ENCODE measurements at places on chromosomes 6 and 20.

DNA sequence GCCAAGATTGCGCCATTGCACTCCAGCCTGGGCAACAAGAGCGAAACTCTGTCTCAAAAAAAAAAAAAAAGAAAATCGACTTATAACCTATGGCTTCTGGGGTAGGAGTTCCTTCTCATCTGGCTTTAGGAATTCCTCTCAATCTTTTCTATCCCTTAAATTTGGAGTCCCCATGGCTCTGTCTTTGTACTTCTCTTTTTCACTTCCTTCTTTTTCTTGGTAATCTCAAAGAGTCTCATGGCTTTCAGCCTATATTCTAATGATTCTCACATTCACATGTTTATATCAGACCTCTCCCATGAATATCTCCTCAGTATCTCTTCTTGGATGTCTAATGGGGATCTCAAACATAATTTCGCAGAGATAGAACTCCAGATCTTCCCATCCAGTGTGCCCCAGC, 42.8 kb upstream of the RALGAPA2 start:
- no peak for DNase-seq

DNA sequence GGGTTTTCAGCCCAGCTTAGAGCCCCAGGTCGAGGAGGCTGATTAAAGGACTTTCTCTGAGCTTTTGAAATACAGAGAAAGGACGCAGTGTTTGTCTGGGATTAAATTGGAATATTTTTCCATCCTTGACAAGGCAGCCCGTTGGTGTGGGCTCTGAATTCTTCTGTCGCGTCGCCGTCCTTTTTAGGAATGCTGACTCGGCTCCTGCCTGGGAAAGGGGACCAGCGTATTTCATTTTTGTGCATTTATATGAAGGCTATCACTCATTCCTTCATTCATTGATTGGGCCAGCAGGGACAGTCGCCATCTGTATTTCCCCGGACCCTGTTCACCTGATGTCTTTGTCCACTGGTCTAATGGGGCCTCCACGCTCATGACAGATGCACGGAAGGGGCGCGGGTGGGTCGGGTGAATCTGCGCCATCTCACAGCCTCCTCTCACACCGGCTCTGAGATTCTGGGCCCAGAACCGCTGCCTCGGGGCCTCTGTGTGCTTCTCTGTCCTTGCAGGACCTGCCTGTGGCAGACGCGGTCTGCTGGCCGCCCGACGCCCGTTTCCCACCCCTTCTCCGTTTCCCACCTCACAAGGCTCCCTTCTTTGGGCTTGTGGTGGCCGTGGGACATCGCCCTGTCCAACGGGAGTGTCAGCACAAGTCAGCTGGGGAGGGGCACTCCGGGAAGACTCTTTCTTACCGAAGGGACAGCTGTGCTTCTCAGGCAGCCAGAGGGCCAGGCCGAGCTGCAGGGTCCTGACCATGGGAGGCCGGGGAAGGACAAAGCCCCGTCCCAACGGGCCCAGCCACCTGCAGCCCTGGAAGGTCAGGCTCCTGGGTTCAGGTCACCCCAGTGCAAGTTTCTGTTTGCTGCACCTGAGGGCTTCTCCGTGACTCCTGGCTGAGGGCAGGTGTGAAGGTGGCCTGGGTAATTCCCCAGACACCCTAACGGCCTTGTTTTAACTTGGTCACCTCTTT, 157.3 kb downstream of the TAF4 start:
- no peak for DNase-seq

- no peak for DNase-seq
Measured at GRCh38 chr6:70956451-70957283, at the start of gene B3GAT2. Gene B3GAT2, minus strand, starts transcription at chr6:70957060. Its CDS starts 631 bp downstream, at chr6:70956429.

DNA sequence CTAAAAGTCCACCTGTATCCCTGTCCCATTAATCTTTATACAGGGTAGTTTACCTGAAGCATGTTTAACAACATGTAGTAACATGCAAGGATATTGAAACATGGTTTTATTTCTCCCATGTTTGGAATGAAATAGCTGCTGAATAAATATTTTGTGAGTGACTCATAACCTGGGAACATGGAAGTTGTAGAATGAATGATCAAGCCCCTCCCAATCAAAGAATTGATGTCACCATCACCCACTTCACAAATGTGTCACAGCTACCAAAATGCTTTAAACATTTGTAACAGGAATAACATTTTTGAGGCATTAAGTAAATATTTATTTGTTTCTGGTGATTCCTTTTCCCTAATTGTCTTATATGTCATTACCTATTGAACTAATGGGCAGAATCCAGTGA, 58.9 kb upstream of the TNFAIP3 start:
- no peak for DNase-seq

DNA sequence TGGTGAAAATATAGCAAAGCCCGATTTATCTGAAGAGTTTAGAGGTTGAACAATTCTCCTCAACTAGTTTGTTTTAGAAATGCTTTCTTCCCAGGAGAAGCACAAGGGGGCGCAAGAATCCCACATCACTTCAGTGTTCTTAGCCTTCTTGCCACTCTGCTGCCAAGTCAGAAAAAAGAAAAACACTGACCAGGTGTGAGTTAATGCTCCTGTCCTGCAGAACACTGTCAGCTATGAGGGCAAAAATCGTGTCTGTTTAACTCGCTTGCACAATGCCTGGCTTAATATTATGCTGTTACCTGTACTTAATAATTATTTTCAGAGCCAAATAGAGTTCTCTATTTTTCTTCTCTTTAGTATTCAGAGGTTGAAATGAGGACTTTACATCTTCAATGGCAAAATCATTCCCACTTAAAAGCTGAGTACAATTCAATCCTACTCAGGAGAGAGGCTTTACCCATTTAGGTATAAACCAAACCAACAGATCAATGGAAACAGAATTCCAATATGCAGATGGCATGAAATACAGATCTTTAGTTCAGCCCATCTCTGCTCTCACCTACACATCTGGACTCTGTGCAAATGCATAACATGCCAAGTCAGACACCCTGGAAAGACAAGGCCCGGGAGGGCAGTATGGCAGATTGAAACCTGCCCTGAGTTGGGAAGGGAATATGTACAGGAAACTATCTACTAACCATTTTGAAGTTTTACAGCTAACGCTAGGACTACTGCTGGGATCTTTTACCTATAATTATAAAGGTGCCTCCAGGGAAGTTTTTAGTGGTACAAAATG, 71.4 kb upstream of the TULP1 start:
- DNase-seq, result no peak

- DNase-seq, result no peak
Measured at GRCh38 chr6:145453376-145453775, 281.9 kb downstream of the EPM2A start.

GRCh38 chr6:91462241-91462640, 875.4 kb upstream of the MAP3K7 start:
- no peak for DNase-seq

DNA sequence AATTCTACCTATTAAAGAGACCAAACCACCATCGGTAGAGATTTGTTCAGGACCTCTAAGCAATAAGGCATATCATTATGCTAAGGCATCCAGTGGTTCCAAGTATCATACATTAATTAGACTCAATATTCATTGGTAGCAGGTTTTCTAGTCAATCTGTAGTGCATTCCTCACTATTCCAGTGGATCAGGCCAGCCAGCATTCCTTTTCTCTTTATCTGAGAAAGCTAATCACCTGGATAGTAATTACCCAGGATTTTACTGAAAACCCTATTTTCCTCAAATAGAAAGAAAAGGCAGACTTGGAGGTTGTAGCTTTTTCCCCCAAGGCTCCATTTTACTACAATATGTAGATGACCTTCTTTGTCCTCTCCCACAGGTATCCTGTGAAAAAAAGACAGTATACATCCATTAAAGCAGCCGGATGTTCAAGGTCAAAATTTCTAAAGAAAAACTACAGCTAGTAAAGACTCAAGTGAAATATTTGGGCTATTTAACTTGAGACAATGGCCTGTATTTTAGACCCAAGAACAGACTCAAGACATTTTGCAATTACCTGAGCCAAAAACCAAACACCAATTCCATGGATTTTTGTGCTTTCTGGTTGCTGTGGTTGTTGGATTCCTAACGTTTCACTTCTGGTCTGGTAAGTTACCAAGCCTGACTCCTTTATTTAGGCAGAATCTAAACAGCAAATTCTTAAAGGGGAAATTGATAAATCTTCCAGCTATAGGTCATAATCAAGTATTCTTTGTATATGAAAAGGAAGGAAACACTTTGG, 149.1 kb upstream of the MOCS1 start:
- DNase-seq, result no peak

DNA sequence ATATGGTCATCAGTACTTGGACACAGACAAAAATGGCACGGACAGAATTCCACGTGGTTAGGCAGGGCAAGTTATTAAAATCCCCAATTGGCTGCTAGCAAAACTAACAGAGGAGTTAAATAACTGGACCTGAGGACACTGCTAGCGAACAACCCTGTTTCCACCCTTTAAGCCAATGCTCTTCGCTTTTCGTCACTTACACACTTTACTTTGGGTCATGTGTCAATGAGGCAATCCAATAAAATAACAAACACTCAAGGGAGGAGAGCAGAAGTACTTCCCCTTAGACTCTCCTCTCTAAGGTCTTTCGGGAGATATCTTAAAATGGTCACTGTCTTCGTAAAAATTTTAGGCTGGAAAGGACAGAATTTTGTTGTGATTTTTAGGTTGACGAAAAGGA, 68.6 kb downstream of the LCA5 start:
- DNase-seq, result no peak

GRCh38 chr6:17684134-17684533, 22.6 kb downstream of the NUP153 start:
- DNase-seq, result no peak

- DNase-seq, result no peak
Measured at GRCh38 chr20:2385496-2385895, 4.8 kb downstream of the TGM6 start.

DNA sequence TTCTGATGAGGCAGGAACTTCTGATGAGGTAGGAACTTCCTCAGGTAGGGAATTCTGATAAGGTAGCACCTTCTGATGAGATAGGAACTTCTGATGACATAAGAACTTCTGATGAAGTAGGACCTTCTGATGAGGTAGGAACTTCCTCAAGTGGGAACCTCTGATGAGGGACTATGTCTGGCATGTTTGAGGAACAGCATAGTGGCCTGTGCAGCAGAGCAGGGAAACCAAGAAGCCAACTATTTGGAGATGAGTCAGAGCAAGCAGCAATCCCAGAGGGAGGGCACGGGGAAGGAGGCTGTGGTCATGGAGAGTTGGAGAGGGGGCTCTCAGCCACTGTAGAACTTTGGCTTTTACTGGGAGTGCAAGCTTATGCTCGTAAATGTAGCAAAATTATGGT, 132.4 kb downstream of the CFAP61 start:
- no peak for DNase-seq

GRCh38 chr6:113772961-113773360, 84.2 kb upstream of the MARCKS start:
- no peak for DNase-seq

DNA sequence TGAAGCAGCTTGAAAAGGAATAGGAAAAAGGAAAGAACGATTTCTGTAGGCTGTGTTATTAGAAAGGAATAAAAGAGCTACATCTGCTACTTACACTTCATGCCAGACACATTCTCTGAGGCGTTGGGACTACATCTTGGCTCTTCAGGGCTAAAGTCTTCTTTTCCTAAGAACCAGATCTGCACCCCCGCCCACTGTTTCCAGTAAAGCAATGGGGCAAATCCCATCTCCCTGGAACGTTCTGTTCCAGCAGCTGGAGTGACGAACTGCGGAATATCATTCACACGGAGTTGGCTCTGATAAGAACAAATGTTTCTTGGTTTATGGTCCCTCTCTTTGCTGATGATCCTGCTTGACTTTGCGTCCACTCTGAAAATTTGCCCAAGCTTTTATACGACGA, 26.9 kb downstream of the FAM50B start:
- no peak for DNase-seq

DNA sequence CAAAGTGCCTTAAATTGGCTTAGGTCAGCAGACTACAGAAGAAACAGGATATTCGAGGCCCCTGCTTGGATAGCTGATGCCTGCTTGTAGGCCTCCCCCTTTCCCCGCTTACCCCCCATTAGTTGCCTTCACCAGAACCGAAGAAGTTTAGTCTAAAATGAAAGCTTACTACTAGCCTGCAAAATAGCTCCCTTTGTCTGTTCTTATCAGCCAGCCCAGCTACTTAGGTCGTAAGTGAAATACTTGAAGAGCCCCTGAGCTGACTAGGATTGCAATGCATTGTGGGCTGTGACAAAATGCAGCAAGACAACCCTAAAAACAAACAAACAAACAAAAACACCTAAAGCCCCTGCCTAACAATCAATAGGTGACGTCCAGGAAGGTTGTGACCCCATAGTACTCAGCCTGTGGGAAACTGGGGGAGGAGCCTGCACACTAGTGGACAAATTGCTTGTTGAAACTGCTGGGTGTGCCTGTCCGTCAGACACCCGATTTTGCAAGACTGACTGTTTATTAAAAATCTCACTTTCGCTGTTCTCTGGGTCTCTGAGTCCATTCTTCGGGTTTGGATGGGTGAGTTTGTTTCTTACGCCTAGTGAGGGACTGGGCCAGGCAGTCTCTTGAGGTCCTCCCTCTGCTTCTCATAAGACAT, 105.0 kb upstream of the DUSP22 start:
- no peak for DNase-seq

- DNase-seq, result no peak
Measured at GRCh38 chr20:35009665-35010328, 54.1 kb downstream of the MYH7B start.

GRCh38 chr20:11387189-11387754, 530.4 kb upstream of the BTBD3 start:
- DNase-seq, result no peak

DNA sequence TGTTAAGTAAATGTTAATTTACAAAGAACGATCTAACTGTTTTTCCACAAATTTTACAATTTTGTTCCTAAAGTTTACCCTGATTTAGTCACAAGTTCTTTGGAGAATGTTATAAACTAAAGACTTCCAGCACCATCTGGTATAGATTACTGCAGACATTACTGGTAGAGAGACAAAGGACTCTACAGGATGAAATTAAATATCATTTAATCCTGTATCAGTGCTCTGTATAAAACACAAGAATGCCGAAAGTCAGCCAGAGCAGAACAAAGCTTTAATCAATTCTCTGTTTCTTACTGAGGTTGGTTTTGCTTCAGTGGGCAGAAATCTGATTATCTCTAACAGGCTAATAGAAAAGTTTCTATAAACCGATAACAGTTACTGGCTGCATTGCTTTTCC, 763.6 kb downstream of the TENT5A start:
- no peak for DNase-seq

- DNase-seq, result no peak
Measured at GRCh38 chr20:8151372-8151771, 19.3 kb downstream of the PLCB1 start.

- DNase-seq, result no peak
Measured at GRCh38 chr6:48426636-48427035, 315.6 kb upstream of the PTCHD4 start.

DNA sequence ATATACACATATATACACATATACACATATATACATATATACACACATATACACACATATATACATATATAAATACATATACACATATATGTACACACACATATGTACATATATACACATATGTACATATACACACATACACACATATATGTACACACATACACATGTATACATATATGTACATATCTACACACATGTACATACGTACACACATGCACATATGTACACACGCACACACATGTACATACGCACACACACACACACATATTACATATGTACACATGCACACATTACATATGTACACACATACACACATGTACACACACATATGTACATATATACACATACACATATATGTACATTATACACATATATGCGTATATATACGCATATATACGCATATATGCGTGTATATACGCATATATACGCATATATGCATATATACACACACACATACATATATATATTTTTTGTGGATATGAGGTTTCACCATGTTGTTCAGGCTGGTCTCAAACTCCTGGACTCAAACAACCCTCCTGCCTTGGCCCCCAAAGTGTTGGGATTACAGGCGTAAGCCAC, 27.2 kb downstream of the SRC start:
- DNase-seq, result no peak

- no peak for DNase-seq
Measured at GRCh38 chr20:35697696-35698297, 1.4 kb downstream of the NFS1 start.

All from glomerular endothelial cell (primary cell).